Mesendoderm (in vitro differentiated cells): ENCODE measurements at places on chromosomes 12 and 14.
A peak's percentile ranks its signal among the peaks of the same experiment; 100 is the strongest.

DNA sequence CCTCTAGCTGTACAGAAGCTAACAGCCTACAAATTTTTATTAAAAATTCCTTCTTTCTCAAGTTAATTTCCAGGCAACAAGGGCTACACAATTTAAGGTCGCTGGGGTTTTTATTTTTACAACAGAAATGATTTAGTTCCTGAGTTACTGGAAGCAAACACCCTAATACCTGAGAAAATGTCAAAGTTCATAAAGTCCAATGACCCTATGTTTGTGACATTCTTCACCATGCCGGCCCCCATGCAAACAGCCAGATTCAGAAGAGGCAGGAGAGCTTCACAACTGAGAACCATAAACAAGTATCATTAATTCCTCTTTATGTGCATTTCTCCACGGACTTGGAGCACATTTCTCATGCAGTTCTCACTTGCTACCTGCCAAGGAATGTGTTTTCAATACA lies 236.2 kb upstream of the EGLN3 start:
- no peak for DNase-seq

- no peak for DNase-seq
These were observed 52.4 kb upstream of the OAS1 start for GRCh38 chr12:112854344-112854743.

DNA sequence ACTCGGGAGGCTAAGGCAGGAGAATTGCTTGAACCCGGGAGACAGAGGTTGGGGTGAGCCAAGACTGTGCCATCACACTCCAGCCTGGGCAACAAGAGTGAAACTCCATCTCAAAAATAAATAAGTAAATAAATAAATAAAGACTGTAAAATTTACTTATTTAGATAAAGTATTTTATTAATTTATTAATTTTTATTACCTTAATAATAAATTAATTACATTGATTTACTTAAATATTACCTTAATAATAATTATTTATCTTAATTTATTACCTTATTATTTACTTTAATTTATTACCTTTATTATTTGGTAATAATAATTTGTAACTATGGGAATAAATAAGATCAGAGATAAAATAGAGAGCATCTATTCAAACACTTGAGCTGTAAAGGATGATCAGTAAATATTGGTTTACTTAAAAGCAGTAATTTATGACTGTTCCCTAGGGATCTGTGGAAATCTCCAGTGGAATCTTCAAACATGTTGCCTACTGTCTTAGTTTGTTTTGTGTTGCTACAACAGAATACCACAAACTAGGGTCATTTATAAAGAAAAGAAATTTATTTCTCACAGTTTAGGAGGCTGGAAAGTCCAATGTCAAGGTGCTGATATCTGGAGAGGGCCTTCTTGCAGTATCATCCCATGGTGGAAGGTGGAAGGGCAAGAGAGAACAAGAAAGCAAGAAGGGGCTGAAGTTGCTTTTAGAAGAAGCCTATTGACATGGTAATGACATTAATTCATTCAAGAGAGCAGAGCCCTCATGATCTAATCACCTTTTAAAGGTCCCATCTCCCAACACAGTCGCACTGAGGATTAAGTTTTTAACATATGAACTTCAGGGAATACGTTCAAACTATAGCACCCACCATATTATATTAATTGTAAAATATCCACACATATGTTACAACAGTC lies 37.1 kb downstream of the SOCS2 start:
- DNase-seq, result no peak

DNA sequence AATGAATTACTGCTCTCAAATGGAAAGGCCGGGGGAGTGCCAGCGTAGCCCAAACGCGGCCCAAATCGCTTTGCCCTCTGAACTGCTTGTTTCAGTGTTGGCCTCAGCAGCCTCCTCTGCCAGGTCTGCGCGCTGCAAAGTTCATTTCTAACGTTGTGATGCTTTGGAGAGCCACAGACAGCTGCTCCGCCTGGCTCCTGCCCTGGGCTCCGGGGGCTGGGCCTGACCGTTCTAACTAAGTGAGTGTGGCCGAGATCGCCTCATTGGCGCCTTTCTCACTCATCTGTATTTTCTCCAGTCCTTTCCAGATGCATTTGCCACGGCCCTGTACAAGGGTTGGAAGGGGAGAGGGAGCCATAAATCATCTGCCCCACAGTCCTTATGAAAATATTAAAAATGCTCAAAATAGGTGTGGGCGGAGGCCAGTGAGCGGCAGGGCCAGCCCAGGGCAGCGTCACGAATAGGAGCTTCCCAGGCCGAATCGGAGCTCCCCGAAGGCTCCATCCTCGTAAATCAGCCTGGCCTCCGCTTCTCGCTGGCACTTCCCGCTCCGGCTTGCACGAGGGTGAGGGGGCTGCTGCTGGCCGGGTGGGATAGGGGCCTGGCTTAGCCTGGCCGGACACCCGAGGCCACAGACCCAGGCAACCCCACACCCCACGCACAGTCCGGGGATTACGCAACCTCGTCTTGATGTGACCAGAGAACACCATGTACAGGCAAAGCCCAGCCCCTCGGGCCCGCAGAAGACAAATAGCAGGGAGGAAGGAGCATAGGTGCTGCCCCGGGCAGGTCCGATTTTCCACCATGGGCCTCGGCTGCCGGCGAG lies 196.6 kb upstream of the DIO3 start:
- DNase-seq, result no peak

GRCh38 chr12:46372544-46373300 lies at the start of gene SLC38A2:
SLC38A2 (minus strand) TSS chr12:46372773; CDS start chr12:46371293, 1,480 bp downstream.
- peak; percentile 95 for DNase-seq

- no peak for DNase-seq
These were observed 41.4 kb downstream of the CLIP1 start for GRCh38 chr12:122381021-122381420.

DNA sequence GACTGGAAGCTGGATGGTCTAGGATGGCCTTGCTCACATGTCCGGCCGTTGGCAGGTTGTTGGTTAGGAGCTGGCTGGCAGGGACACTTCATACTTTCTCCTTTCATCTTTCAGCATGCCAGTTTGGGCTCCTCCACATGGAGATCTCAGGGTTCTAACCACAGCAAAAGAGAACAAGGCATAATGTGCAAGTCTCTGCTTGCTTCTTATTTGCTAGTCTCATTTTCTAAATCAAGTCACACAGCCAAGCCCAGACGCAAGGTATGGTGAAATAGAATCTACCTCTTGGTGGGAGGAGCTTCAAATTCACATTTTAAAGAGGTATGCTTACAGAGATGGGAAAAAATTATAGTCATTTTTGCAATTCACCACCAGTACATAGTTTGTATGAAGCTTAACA lies 69.1 kb upstream of the NAP1L1 start:
- DNase-seq, result no peak

- no peak for DNase-seq
These were observed 90.6 kb upstream of the LRIG3 start for GRCh38 chr12:59010941-59011340.

DNA sequence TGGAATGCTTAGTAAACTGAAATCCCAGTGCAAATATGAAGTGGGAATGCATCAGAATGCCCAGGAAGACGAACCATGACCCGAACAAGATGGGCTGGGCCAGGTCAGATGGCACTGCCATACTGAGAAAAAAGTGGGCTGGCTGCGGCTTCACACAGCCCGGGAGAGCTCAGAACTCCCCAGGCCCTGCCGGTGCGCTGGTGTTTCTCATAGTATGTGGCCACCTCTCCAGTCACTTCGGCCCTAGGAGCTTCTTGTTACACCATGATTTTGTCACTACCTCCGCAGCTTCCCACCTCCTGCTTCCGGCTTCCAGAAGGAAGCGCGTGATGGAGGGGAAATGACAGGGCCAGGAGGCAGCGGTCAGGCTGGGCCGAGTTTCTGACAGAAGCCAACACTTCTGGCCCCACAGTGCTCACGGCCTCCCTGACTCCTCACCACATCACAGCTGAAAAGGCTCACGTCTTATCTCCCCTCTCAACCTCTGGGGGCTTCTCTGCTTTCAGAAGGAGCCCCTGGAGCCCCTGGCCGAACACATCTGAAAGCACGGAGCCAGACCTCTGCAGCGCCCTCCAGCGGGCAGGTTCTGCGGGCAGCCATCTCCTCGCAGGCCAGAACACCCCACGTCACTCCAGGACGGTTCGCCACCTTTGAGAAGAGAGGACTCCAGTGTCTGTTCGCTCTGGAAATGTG lies 30.7 kb downstream of the DAD1 start:
- peak; percentile 64 for DNase-seq

GRCh38 chr12:80173083-80173864 lies 73.9 kb downstream of the OTOGL start:
- DNase-seq, result peak; percentile 94

GRCh38 chr14:78103271-78103670 lies 66.9 kb upstream of the NRXN3 start:
- no peak for DNase-seq

- peak; percentile 93 for DNase-seq
These were observed at the start of gene POC1B for GRCh38 chr12:89525824-89526770. POC1B (minus strand) TSS chr12:89526047; CDS start chr12:89525895, 152 bp downstream.

GRCh38 chr12:125220404-125221273 lies 155.4 kb downstream of the AACS start:
- peak; percentile 47 for DNase-seq

GRCh38 chr14:102362084-102362483 lies 606 bp downstream of the CINP start:
- no peak for DNase-seq

DNA sequence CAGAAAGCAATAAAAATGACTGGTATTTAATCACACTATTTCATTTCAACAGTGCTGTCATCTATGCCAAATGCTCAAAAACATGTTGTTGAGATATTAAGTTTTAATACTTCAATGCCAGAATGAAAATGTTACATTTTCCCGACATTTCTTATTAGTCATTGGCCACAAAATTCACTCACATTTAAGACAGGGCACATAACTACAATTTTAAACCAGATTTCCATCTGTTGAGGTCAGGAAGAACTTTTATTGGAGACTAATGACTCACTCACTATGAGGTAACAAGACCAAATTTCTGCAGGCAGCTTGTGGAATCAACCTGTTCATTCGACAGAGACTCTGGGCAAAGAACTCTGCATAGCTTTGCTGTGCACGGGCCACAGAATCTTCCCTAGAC lies 36.8 kb downstream of the PPTC7 start:
- DNase-seq, result no peak

- DNase-seq, result peak; percentile 82
These were observed 751 bp downstream of the P3H3 start for GRCh38 chr12:6828781-6829535.

- peak; percentile 96 for DNase-seq
These were observed at the start of gene BMP4 for GRCh38 chr14:53956427-53957201. BMP4 (minus strand) TSS chr14:53956825; CDS start chr14:53952222, 4,603 bp downstream.

- DNase-seq, result peak; percentile 47
These were observed 93.5 kb upstream of the ETV6 start for GRCh38 chr12:11555743-11556625.

- no peak for DNase-seq
These were observed 84.4 kb upstream of the ETV6 start for GRCh38 chr12:11564984-11565651.

DNA sequence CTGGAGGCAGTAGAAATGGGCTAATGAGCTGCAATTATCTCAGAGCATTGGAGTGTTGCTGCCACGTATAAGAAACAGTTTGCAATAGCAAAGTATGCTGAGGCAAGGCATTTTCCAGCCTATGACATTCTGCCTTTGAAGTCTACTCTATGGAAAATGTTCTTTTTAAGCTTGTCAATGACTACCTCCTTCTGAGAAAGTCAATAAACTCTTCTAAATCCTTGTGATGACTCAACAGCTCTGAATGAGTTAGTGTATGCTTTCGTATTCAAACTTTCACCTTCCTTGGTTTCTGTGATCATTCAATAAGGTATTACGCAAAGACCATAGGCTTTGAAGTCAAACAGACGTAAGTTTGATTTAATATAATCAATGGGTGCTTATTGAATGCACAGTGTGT lies 111.2 kb downstream of the CAPZA3 start:
- DNase-seq, result peak; percentile 18

- no peak for DNase-seq
These were observed 7.6 kb downstream of the TMTC2 start for GRCh38 chr12:82694276-82694675.

GRCh38 chr12:49811136-49811535 lies 17.1 kb downstream of the NCKAP5L start:
- DNase-seq, result no peak

GRCh38 chr12:58916161-58916621 lies 4.1 kb downstream of the LRIG3 start:
- no peak for DNase-seq

- DNase-seq, result no peak
These were observed 3.6 kb upstream of the TNFRSF1A start for GRCh38 chr12:6345319-6346091.

GRCh38 chr12:26271889-26272492 lies 76.6 kb downstream of the SSPN start:
- DNase-seq, result no peak

- peak; percentile 81 for DNase-seq
These were observed at the start of gene C14orf39 for GRCh38 chr14:60485598-60486251. C14orf39 (minus strand) TSS chr14:60486063; CDS start chr14:60485078, 985 bp downstream.

GRCh38 chr12:131612092-131612755 lies 98.7 kb upstream of the SFSWAP start:
- no peak for DNase-seq

GRCh38 chr12:508145-508544 lies 48.4 kb downstream of the B4GALNT3 start:
- no peak for DNase-seq

- peak; percentile 44 for DNase-seq
These were observed 74.6 kb downstream of the ZFP36L1 start for GRCh38 chr14:68718023-68718990.

- no peak for DNase-seq
These were observed 178.1 kb upstream of the DDHD1 start for GRCh38 chr14:53331247-53331646.

DNA sequence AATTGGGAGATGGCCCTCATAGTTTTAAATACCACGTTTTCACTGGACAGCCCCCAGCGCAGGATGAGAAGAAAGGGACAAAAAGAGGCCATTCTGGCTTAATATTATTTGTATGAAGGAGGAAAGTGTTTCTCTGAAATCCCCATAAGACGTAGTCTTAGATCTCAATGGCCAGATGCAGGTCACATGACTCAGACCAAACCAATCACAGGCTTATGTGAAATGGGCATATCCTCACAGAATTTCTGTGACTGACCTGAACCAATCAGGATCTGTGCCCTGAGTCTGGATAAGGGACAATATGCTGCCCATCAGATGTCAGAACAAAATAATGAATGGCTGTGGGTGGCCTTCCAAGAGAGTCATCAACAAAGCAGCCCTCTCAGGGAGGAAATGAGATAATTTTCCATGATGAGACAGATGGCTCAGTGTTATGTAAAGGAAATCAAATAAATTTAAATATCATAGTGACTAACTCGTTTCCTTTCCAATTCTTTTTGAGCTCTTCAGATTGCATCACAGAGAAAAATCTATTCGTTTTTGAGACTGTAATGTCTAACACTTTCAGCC lies 1009.5 kb upstream of the TMEM132C start:
- no peak for DNase-seq
